ENCODE measurements at places on chromosomes 2 and 18.
A peak's percentile ranks its signal among the peaks of the same experiment; 100 is the strongest.

DNA sequence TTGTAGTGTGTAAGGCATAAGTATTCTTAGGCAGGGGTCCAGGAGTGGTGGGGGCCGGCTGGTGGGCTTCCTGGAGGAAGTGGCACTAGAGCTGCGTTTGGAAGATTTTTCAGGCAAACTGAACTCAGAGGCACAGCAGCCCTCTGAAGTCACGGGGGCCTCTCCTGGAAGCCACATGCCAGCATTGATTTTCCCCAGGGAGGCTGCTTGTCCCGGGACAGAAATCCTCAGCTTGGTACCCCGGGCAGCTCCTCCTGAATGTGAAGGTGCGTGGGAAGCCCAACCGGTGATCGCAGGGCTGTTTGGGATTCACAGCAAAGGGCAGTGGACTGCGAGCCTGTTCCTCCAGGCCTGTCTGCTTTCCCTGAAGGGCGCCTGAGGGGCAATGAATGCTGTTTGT, 1.6 kb upstream of the PDIA6 start:
- DNase-seq, result no peak

GRCh38 chr2:85468704-85469349, 50.3 kb downstream of the SH2D6 start:
- no peak for DNase-seq

DNA sequence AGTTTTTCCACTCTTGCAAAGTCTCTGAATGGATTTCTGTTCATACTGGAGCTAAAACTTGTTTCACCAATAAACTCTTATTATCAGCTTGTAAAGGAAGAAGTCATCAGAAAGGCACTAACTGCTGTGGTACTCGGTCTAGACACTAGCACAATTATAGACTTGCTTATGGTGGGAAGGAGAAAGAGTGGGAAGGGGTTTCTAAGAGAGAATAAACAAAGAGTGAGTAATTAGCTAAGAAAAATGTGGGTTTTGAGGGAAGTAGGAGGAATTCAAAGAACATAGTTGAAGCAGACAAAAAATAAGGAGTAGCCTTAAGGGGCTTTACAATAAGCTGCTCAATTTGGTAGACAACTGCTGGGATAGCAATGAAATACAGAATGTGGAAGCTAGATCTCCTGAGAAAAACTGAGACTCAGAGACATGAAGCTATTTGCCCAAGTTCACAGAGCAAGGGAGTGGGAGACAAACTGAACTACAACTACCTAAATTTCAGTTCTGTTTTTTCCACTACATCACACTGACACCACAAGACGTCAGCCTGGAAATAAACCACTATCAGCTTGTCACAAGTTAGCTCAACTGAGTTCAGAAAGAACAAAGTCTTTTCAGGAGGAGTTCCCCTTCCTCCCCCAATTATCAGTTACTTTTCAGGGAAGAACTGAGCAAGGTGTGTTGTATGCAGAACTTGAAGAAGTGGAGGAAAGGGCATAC, 59.7 kb downstream of the MAP4K3 start:
- DNase-seq, result no peak

- DNase-seq, result peak; percentile 67
Observed at GRCh38 chr18:395456-396250, 104.8 kb downstream of the COLEC12 start.

DNA sequence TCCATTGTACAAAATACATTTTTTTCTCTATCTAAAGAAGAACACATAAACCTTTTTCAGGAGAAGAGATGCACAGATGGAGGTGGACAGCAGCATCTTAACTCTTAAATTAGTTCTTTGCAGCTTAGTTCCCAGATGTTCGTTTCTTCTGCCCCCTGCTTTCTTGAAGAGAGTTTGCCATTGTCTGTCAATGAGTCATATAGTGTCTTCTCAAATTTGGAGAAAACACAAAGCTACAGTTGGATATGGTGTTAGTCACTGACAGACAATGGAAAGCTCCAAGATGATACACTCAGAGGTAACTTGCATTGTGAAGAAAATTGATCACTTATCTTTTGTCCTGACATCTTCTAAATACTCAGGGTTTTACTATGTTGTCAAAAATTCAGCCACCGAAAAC, 48.8 kb upstream of the TMEFF2 start:
- no peak for DNase-seq

DNA sequence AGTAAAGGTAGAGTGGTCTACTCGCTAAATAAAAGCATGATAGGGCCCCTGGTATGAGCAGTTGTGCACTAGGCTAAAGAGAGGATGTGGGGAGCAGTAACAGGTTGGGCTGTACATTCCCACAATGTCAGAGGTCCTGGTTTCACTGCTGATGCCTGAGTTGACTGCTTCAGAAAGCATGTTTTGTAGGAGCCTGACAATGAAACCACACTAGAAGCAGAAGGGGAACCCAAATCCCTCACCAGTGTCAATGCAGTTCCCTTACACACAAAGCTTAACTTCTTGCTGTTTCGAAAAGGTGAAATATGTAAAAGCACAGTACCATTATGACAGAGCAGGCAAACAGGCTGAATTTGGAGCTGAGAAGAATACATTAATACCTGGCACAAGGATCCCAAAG, 291.7 kb upstream of the KYNU start:
- DNase-seq, result no peak

DNA sequence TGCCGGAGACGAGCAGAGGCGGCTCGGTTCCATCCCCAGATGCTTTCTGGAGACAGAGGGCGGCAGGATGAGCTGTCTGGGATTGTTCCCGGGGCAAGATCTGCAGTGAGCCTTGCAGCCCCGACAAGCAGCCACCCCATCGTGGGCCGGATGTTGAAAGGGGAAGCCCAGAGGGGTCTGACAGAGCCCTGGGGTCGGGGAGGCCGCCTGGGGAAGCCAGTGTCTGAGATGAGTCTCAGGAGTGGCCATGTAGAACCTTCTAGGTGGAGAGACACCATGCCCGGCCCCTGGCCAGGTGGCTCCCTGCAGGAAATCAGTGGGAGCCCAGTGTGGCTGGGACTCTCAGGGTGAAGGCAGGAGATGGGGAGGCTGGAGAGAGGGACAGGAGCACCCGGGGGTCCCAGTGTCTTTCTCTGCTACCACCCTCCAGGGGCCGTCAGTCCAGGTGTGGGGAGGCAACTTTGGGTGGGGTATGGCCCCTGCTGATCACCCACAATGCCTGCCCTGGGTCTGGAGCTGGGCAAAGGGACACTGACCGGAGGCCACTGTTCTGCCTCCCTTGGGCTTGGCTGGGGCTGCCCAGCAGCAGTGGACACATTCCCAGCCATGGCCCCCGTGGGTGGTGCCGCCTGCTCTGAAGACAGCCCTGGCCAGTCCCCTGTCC, 128.3 kb upstream of the HS6ST1 start:
- peak; percentile 20 for DNase-seq

DNA sequence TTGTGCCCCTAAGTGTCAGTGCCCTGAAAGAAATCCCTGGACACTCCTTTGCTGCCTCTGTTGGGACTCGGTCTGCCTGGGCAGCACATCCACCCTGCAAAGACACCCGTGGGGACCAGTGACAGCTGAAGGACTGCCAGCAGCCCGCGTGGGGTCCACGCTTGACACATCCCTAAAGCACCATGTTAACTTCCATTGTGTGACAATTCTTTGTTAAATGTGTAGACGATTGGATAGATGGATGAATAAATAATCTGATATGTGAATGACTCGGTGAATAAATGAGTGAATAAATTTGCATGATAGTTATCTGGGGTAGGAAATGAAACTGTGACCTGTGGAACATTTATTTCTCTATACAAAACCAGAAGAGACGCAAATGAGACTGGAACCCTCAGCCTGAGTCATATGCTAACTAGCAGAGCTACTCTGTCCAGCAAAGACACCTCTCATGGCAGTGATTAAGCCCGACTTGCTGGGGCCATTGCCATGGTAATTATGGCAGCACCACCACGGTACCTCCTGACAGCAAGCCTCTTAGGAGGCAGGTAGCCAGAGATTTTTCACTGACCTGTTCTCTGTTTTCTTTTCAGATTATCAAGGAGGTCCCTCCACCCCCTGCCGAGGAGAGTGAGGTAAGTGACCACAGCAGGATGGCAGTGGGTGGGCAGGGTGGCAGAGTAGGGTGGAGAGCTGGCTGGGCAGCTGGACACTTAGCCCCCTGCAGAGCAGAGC, 156.8 kb downstream of the ANTXR1 start:
- DNase-seq, result no peak

DNA sequence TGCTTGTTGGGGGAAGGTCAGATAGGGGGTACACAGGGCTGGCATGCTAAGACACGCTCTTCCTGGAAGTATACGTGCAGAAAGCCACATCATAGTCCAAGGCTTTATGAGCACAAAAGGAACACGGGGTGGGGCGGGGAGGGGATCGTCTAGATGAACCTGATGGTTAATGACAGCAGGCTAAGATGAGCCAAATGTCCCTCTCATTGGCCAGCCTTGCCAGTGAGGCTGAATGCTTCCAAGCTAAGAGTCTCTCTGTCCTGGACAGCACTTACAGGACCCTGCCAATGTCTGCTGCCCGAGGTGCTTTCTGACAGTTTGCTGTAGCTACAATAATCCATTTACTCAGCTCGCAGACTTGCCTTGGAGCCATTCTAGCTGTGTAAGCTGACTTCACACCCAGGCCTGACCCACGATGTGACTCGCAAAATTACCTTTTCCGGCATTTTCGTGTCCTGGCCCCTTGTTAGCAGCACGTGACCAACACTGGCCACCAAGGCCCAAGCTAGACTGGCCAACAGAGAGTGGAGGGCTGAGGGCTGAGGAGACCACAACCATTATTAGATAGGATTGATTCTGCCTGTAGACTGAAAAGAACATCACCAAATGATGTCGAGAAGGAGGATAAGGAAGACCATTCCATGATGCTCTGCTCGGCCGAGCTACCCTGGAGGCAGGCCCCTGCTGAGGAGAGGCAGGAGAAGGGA, 84.2 kb downstream of the MALT1 start:
- DNase-seq, result no peak

- no peak for DNase-seq
Observed at GRCh38 chr2:121617042-121617599, 32.1 kb downstream of the CLASP1 start.

DNA sequence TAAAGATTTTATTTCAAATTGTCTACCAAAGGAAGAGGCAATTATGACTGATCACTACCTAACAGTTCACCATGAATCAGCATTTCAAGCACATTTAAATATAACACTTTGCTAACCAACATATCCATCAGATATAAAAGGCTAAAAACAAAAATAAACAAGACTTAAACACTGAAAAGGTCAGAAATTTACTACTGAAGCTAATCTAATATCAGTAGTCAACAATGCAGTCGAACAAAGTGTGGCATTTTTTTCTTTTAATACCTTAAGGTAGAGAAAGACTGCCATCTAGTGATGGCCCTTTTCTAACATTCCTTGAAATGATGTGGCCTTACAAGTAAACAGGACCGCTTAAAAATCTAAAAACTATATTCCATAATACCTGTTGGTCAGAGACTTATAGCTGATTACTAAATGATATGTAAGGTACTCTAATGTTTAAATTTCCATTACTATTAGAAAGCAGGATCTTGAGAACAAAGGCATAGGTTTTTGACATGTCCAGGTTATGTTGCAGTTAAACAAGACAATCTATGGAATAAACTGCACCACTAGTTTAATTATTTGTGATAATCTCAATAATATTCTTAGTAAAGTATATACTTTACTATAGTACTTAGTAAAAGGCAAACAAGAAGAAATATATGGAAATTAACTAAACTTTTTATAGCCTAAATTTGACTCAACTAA, 80.0 kb downstream of the EXOC6B start:
- no peak for DNase-seq

DNA sequence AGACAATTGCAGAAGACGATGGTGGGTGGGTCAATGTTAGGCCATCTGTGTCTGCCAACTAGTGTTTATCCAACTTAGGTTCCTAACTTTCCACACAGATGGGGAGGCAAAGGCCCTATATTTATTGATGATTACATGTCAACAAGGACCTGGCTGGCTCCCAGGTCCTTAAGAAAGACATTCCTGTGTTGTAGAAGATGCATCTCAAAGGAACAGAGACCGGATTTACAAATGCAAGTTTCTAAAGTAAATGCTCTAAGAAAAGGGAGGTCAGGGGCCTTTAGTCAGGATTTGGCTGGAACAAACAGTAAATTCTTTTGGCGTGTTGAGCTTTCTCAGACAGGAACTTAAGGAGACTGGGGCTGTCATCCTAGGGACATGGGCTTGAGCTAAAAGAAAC, 175.0 kb downstream of the SH3BP4 start:
- DNase-seq, result no peak

GRCh38 chr2:121599963-121600651, 49.2 kb downstream of the CLASP1 start:
- no peak for DNase-seq

DNA sequence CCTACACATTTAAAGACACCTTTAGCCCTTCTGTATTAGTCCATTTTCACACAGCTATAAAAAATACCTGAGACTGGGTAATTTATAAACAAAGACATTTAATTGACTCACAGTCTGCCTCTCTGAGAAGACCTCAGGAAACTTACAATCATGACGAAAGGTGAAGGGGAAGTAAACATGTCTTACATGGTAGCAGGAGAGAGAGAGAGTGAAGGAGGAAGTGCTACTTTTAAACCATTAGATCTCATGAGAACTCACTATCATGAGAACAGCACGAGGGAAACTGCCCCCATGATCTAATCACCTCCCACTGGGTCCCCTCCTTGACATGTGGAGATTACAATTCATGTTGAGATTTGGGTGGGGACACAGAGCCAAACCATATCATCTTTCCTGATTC, 946.6 kb downstream of the SLC4A3 start:
- DNase-seq, result no peak

GRCh38 chr2:240051697-240052096, 1.6 kb downstream of the OR6B3 start:
- no peak for DNase-seq

DNA sequence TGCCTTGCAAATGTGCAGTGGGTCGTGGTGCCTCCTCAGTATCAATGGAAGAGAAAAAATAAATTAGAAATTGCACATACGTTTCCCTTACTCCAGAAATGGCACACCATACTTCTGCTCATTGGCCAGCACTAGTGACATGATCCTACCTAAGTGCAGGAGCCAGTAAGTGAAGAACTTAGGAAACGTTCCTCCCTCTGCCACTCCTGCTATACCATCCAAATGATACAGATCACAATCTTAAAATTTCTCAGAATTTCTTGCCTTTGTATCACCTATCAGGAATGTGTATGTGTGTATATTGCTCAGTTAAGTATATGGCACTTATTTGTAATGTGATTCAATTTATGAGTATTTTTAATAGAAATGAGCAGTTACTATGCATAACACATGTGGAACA, 237.0 kb upstream of the UBE2E3 start:
- DNase-seq, result no peak

DNA sequence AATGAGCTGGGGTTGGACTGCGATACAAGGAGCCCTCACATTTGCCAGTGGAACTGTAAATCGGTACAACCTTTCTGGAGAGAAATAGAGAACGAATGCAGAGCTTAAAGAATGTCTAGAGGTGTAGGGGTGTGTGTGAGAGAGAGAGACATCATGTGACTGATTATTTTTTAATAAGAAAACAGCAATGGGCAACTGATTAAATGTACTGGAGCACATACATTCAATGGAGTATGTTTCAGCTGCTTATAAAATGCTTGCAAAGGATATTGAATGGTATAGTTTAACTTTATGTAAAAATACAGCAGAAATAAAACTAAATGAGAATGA, 391 bp upstream of the TMEM17 start:
- no peak for DNase-seq
